ENCODE measurements at places on chromosomes 5 and 9. TPM values are rescaled to one million over a fixed set of nuclear protein-coding genes. Genes with fewer than 3 reads are reported as not detected.

CCNO gene
- not detected for total RNA-seq

DRD1 gene
- not detected for total RNA-seq

GRCh38 chr9:136725612-136726011 lies 13.2 kb downstream of the DIPK1B start:
- DNase-seq, result no peak

- no peak for DNase-seq
These were observed 1813.9 kb upstream of the CDH6 start for GRCh38 chr5:29379619-29380018.

DNA sequence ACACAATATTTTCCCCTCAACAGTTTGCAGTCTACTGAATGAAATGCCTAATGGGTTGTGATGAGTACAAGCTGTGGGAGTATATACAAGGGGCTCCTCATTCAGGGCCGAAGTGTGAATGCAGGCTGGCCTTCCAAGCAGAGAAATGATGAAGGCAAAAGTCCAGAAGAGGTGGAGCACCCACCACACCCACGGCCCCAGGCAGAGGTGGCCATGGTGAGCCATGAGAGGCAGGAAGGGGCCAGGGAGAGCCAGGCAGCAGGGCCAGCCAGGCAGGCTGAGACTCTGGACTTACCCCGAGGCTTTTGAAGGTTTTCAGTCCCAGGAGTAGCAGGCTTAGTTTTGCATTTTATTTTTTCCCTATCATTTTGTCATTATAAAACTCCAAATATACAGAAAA lies 218.1 kb downstream of the AUH start:
- no peak for DNase-seq

SPINK6 gene
- not detected for total RNA-seq

DNA sequence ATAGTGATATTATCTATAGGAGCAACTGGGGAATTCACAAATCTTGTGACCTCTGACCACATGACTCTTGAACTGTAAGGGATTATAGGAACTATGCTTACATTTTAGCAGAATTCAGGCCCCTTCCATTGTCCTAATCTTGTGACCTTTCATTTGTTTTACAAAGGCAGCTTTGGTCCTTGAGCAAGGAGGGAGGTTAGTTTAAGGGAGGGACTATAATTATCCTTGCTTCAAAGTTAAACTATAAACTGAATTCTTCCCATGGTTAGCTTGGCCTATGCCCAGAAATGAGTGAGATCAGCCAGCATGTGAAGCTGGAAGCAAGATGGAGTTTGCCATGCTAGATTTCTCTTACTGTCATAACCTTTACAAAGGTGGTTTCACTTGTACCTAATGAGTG lies 51.2 kb downstream of the TARS1 start:
- no peak for DNase-seq

GRCh38 chr5:55172937-55173686 lies at the start of gene CDC20B:
Gene CDC20B (minus strand): TSS chr5:55173177. CDS start chr5:55173000, 177 bp downstream.
- peak; percentile 78 for DNase-seq

GRCh38 chr5:134029156-134029555 lies 24.4 kb upstream of the VDAC1 start:
- no peak for DNase-seq

DNA sequence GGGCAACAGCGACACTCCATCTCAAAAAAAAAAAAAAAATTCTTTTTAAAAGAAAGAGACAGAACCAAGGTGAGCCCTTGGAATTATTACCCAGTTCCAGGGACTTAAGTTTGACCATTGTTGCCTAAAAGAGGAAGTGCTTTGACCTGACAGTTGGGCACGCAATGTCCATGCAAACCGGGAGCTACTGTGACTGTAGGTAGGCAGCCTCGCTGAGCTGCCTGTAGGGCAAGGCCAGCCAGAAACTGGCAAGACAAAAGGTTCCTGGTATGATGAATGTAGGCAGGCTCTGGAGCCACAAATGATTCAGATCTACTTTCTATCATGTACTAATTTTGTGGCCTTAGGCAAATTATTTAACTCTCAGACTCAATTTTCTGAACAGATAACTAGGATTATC lies 334.8 kb upstream of the ZNF462 start:
- no peak for DNase-seq

GRCh38 chr5:94361161-94361560 lies 257.2 kb downstream of the KIAA0825 start:
- DNase-seq, result no peak

ZNF354B gene
- 23.5 TPM for total RNA-seq

GRCh38 chr9:96413302-96414221 lies 4.6 kb downstream of the ZNF367 start:
- no peak for DNase-seq

DNA sequence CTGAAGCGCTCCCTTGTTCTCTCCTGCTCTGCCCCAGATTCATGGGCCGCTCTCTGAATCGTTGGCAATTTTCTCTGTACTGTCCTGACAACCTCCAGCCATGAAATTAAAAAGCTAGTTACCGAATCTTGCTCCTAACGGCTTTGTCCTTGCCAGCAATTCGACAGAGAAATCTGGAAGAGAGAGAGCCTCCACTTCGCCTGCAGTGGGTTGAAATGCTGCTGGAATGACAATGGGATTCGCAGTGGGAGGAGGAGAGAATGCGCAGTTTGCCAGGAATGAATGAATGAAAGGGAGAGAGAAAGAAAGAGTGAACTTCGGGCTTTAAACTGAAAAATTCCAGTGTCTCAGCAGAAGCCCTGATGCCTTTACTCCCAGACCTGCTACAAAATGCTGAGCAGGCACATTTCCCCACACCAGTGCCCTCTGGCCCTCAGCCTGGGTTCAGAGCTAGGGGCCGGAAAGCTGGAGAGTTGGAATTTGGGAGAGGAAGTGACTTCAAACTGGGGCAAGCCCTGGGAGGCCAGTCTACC lies 11.5 kb upstream of the BOD1 start:
- DNase-seq, result no peak

PTPDC1 gene
- total RNA-seq, result 16.3 TPM

ZDHHC11B gene
- 12.7 TPM for total RNA-seq

GRXCR2 gene
- total RNA-seq, result not detected

- DNase-seq, result no peak
These were observed 3.4 kb downstream of the IL4 start for GRCh38 chr5:132677191-132677590.

FAM193B gene
- 82.8 TPM for total RNA-seq

DNA sequence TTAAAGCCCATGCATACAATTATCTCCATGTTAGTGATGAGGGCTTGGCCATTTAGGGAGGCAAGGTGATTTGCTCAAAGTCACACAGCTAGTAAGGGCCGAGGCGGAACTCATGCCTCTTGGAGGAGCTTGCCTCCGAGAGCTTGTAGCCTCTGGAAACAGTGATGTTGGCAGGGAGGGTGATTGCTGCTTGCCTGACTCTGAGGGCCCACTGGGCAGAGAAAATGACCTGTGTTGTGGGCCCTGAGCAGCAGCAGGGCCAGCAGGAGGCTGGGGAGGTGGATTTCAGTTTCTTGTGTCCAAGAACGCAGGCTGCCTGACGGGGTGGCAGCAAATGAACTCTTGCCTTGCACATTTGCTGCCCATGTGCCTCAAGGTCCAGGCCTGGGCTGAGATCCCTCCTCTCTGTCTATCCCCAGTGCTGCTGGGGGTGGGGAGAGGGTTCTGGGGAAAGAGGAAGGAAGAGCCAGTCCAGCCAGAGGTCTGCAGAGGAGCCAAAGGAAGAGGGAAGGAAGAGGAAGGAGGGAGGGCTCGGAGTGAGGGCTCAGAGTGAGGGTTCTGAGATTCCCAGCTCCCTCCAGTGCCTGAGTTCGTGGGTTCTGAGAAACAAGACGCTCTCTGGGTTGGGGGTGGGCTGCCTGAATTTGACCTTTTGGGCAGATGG lies 16.2 kb upstream of the PTGS1 start:
- DNase-seq, result no peak

PCDHA4 gene
- 1.1 TPM for total RNA-seq

DNA sequence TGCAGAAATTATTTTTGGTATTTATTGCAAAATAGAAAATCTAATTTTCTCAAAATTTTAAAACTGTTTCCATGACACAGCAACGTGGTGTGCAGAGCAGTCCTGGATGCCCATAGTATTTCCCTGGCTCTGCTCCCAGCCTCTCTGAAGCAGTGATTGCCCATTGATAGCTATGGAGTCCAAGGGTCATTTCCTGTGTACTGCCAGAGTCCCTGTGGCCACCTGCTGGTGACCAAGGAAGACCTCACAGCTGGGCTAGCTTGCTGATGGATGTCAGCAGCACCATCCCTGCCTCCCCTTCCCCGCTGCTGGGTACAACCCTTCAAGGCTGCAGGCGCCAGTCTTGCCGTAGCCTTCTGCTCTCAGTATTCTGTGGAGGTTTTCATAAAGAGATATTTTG lies 184.1 kb downstream of the DIRAS2 start:
- DNase-seq, result no peak

DNA sequence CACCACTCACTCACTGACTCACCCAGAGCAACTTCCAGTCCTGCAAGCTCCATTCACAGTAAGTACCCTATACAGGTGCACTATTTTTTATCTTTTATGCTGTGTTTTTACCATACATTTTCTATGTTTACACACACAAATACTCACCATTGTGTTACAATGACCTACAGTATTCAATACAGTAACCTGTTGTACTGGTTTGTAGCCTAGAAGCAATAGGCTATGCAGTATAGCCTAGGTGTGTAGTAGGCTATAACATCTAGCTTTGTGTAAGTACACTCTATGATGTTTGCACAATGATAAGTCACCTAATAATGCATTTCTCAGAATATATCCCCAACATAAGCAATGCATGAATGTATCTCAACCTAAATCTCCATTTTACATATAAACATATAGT lies 541.1 kb downstream of the NR2F1-AS1 start:
- DNase-seq, result no peak

DNA sequence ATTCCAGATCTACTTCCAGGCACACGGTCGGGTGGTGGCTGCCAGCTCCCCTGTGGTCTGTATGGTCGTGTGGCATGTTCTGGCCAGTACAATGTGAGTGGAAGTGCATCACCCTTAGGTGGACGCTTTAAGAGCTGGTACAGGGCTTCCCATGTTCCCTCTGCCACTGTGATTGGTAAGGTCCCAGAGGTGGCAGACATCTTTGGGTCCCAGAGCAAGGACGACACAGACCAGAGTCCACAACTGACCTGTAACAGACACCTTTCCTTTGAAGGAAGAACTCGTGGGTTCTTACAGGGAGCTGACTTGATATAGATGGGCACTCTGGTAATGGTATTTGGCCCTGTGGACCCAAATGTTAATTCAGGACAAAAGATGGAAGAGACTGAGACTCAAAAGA lies 90.0 kb upstream of the GDNF start:
- DNase-seq, result no peak

SOHLH1 gene
- not detected for total RNA-seq

WWC1 gene
- 1.1 TPM for total RNA-seq

GRCh38 chr5:75433814-75434506 lies 77.5 kb downstream of the CERT1 start:
- DNase-seq, result no peak

FBLL1 gene
- total RNA-seq, result 2.1 TPM

CCDC112 gene
- 14.5 TPM for total RNA-seq

GRCh38 chr9:94826644-94827410 lies 100.3 kb downstream of the AOPEP start:
- DNase-seq, result no peak
